Activated naive CD8-positive, alpha-beta T cell treated with anti-CD3 and anti-CD28 coated beads, Interleukin-2, amount 10 ng/mL, durations not matched to agents 7 days and 5 days (primary cell): ENCODE measurements at places on chromosomes 6 and 20.
A peak's percentile ranks its signal among the peaks of the same experiment; 100 is the strongest.

DNA sequence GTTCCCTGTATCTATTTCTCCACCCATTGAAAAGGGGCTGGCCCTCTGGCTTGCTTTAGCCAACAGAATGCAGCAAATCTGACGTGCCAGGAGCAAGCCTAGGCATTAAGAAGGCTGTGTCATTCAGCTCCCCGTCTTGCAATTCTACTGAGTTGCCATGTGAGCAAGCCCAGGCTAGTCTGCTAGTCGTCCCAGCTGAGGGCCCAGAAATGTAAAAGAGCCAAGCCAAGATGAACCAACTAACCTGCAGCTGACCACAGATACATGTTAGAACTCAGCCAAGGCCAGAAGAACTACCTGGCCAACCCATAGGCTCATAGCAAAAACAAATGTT lies 30.1 kb downstream of the PREP start:
- DNase-seq, result no peak

- DNase-seq, result no peak
Measured at GRCh38 chr6:84685983-84686584, 78.3 kb downstream of the TBX18 start.

DNA sequence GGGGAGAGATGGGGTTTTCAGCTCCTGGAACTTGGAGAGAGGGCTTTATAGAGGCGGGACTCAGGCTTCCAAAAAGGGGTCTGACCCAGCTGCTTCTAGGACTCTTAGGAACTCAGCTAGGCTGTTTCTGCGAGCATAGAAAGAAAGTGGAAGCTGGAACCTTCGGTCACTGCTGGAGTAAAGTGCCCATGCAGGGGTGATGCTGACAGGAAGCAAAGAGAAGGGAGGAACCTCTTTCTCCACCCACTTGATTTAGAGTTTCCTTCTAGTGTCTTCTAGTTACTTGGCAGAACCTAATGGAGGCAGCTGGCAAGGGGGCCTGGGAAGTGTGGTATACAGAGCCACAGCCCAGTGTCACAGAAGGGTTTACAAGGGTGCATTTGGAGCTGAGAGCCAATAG lies 283.6 kb downstream of the QKI start:
- DNase-seq, result no peak

- DNase-seq, result no peak
Measured at GRCh38 chr20:4090756-4091489, 75.6 kb upstream of the RNF24 start.

GRCh38 chr20:62738025-62738881 lies 29.6 kb downstream of the NTSR1 start:
- peak; percentile 32 for DNase-seq

GRCh38 chr20:40339661-40340449 lies 349.2 kb downstream of the MAFB start:
- DNase-seq, result no peak

DNA sequence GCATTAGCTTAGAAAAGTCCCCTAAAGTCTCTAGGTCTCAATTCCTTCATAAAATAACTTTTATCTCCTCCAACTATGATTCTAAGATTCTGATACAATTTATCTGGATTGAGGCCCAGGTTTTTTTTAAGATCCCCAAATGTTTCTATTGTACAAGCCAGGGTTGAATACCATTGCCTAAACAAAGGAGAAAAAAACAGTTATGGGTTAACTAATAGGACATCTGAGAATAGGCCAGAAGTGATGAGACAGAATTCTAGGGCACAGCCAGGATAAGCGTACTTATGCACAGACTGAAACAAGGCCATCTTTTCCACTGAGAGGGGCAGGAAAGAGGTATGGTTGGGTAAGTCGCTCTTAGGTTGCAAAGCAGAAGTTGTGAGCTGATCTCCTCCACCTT lies 26.4 kb downstream of the EPB41L2 start:
- no peak for DNase-seq
